ENCODE measurements at places on chromosomes 12 and 14.

DNA sequence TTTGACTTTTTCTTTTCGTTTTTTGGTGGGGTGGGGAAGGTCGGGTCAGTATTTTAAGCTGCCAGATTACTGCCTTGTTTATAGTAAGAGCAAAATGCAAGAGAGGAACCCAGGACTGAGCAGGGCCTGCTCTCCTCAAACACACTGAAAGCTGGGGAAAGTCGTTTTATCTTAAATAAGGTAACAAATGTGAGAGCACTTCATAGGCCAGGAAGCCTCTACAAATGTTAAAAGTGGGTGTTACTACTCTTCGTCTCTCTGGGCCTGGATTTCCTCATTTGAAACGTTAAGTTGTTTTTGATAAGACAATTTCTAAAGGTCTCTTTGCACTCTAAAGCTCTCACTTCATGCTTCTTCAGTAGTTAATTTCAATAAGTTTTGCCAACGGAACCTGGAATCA, 33.8 kb downstream of the PLEKHG7 start:
- no peak for DNase-seq

DNA sequence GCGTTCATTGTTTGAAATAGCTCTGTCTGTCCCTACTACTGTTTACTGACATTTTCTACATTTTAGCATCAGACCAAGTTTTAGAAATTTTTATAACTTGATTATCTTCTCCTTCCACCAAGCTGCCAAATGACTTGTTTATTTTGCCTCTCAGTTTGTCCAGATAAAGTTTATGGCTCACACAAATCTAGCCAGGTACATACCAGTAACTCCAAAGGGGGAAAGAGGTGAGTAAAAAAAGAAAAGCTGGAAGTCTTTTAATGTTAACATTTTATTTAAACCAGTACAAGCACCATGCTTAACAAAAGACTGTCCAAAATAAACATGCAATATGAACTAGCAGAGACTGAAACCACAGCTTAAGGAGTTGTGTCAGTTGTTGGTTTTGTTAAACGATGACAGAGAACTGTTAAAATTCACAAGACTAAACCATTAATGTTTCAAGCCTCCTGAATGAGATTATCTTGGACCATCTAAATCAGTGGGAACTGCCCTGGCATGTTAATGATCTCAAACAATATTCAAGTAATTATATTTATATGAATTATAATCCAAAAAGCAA, 14.5 kb downstream of the GMFB start:
- DNase-seq: no peak

DNA sequence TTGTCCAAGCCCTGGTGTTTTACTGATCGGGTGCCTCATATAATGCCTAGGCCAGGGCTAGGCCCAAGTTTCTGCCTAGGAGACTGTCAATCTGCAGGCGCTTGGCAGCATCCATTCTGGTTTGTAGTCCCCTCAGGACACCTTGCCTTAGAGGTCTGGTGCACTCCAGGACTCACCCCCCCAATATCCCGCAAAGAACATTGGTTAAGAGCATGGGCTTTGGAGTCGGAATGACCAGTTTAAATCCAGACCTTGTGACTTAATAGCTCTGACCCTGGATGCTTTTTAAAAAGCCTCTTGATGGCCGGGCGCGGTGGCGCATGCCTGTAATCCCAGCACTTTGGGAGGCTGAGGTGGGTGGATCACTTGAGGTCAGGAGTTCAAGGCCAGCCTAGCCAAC, 60.0 kb downstream of the GALNT16 start:
- DNase-seq: no peak

DNA sequence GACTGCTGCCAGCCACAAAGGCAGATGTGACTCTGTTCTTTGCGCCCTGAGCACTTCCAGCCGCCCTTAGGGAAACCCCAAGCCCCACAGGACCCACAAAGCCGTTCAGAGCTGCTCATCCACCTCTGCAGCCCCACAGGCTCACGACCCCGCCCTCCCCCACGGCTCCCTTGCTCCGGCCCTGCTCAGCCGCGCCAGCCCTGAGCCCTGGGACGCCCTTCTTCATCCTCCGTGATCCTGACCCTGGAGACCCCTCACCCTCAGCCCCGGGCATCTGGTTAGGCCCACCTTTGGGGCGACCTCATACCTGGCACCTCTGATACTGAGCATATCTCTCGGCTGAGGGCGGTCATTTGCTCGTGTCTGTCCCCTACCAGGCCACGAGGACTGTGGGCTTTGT, 125.8 kb upstream of the EVL start:
- DNase-seq: no peak

GRCh38 chr14:95250936-95251335, 68.8 kb downstream of the CLMN start:
- DNase-seq: no peak

DNA sequence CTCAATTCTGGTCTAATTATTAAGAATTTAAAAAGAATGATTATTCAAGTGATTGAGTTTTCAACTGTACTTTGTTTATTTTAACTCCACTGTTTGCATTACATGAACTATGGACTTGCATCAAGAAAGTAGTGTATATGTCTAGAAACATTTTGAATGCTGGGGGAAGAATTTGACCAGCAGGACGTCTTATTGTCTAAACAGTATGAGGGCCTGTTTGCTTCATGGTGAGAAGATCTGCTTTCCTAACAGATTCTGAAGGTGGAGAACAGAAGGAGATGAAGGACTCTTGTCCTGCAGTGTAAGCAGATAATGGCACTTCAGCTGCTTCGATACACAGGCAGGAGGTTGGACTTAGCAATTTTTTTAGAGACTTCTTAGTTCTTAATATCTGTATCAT, 176.0 kb downstream of the DACT1 start:
- no peak for DNase-seq

DNA sequence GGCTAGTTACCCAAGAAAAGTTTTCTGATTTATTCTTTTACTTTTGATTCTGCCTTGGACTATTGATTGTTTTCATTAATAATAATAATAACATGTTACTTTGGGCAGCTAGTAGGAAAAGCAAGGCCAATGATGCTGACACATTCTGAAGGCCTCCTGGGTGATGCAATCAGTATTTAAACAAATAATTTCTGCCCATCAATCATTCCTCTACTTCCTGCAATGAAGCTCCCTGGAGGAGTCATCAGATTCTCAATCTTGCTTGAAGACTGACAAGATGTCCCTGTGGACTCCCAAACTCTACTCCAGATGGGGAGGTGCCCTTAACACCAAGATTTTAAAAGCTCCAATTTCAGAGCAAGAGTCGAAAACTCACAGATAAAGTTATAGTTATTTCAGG, at the start of gene SPX:
Gene SPX (plus strand): TSS at position 244 of the 400 bp plus-strand sequence. CDS start 177 bp downstream, outside the sequence.
- DNase-seq: peak; percentile 42

DNA sequence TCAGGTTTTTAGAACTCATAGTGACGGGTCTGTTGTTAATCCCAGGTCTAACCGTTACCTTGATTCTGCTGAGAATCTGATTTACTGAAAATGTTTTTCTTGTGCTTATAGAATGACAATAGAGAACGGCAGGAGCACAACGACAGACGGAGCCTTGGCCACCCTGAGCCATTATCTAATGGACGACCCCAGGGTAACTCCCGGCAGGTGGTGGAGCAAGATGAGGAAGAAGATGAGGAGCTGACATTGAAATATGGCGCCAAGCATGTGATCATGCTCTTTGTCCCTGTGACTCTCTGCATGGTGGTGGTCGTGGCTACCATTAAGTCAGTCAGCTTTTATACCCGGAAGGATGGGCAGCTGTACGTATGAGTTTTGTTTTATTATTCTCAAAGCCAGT, 34.4 kb downstream of the PSEN1 start:
- DNase-seq: no peak

GRCh38 chr14:45526715-45527549, 273.9 kb upstream of the MIS18BP1 start:
- no peak for DNase-seq

GRCh38 chr12:13197526-13198143, 1.1 kb downstream of the EMP1 start:
- DNase-seq: peak; percentile 68

GRCh38 chr12:93939641-93940325, 208.6 kb upstream of the PLXNC1 start:
- no peak for DNase-seq

DNA sequence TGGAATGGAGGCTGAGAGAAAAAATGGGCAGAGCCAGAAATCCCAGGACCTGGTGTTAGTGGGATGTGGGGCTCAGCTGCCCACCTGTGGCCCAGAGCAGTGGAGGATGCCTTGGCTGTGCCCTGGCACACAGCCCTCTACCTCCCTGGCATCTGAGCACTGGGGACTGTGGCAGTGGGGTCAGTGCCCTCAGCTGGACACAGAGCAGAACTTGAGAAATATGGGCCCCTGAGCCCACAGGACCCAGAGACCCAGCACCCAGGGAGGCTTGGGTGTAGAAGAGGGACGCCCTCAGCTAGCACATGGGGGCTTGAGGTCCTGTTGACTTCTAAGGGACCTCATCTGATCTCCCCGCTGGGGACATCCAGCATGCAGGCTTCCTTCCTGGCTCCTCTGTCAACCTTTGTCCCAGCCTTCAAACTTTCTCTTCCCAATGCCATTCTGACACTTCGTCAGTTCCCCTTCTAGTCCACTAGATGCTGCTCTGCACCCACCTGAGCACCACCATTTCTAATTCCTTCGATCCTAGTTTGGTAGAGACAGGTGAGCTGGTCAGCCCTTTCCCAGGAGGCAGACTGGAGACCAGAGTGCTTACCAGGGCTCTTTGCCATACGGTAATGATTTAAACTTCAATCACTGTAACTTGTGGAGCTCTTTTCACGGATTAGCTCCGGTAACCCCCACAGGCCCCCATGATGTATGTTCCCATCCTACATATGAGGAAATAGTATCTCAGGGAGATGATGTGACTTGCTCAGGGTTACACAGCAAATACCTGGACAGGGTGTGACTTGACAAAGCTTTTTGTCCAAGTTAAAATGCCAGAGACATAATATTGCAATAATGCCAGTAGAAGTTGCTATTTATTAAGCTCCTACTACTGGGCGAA, 143.7 kb downstream of the ASCL4 start:
- DNase-seq: peak; percentile 25

Data from cardiac fibroblast (primary cell).